ENCODE measurements at places on chromosomes 3 and 15. TPM values are rescaled to one million over a fixed set of nuclear protein-coding genes. Genes with fewer than 3 reads are reported as not detected.
A peak's percentile ranks its signal among the peaks of the same experiment; 100 is the strongest.

Gene CALML4
- 11.9 TPM for total RNA-seq

GRCh38 chr3:42979044-42979972, at the start of gene GASK1A:
Gene GASK1A, plus strand, starts transcription at chr3:42979311. Its CDS starts 332 bp downstream, at chr3:42979643.
- peaks cover 63% of the 10 kb centered on the region for H3K27me3 ChIP-seq
- peak; percentile 50 for DNase-seq
- H3K36me3 ChIP-seq = peaks cover 8% of the 10 kb centered on the region
- H3K27ac ChIP-seq = no peak within 1 kb of the TSS

DNA sequence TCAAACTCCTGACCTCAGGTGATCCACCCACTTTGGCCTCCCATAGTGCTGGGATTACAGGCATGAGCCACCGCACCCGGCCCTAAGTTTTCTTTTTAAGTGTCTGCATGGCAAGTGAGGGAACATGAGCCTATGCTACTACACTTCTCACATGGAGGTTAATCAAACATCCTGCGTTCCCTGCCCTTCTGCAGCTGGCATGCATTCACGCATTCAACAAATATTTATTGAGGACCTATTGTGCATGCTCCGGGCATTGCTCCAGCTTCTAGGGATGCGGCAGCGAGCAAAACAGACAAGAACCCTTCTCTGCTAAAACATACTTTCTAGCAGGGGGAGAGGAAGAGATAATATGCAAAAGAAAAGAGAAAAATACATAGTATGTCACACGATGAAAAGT, 42.6 kb upstream of the ACKR4 start:
- no peak overlapping the region for H3K4me3 ChIP-seq
- H3K27me3 ChIP-seq = no peaks in the 10 kb centered on the region
- H3K4me1 ChIP-seq = peaks cover 9% of the 10 kb centered on the region
- no peak overlapping the region for H3K27ac ChIP-seq
- no peaks in the 10 kb centered on the region for H3K36me3 ChIP-seq

- peaks cover 16% of the 10 kb centered on the region for H3K4me1 ChIP-seq
- peaks cover under 1% of the 10 kb centered on the region for H3K27me3 ChIP-seq
- peaks cover 7% of the 10 kb centered on the region for H3K36me3 ChIP-seq
- peak overlapping the region; percentile 92 for H3K4me3 ChIP-seq
- peak overlapping the region; percentile 97 for H3K27ac ChIP-seq
Observed at GRCh38 chr15:43330780-43331087, 361 bp upstream of the LCMT2 start.

Measured in progenitor cell of endocrine pancreas (in vitro differentiated cells).